ENCODE measurements at places on chromosomes 2 and 18.

GRCh38 chr2:128668946-128669345 lies 350.3 kb upstream of the HS6ST1 start:
- no peak for DNase-seq

GRCh38 chr18:38115201-38115600 lies 549.6 kb upstream of the CELF4 start:
- no peak for DNase-seq

DNA sequence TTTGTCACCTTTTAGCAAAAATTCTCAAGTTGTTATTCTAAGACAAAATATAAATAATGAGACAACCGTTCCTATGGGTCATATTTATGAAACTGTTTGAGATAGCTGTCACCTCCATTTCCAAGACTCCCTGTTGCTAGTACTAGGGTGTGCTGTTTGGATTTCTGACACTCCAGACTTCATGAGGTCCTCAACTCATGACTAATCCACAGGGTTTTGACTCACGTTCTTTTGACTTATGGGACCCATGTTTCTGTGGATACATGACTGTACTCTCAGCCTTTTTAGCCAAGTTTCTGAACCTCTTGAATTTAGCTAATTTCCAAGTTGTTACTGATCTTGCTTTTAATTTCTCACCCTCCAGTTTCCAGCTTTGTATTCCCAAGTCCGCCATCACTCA lies 178.7 kb upstream of the FAM98A start:
- DNase-seq = no peak

DNA sequence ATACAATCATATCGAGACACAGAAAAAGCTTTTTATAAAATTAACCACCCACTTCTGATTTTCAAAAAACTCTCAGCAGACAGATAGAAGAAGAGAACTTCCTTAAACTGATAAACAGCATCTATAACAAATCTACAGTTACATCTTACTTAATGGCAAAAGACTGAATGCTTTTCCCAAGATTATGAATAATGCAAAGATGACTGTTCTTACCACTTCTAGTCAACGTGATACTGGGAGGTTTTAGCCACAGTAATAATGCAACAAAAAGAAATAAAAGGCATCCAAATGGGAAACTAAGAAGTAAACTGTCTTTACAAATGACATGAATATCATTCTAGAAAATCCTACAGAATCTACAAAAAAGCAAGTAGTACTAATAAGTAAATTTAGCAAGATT lies 58.0 kb upstream of the TMEM247 start:
- DNase-seq = no peak

DNA sequence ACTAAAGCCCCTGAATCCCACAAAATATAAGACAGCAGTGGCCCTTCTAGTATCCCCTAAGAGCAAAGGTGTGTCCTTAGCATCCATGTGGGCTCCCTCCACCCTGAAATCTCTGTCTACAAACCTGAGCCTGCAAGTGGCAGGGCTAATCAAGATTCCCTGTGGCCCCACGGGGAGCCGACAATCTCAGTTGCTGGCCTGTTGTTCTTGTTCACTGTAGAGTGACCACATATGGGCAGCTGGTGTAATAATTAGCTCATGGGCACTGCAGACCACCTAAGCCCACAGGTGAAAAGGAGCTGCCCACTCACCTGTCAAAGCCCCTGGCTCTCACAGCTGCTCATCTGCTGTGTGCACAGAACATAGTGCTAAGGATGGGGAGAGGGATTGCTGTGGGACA lies 102.3 kb downstream of the MRO start:
- no peak for DNase-seq

- DNase-seq = no peak
Measured at GRCh38 chr2:219396863-219397457, 9.2 kb upstream of the DNPEP start.

DNA sequence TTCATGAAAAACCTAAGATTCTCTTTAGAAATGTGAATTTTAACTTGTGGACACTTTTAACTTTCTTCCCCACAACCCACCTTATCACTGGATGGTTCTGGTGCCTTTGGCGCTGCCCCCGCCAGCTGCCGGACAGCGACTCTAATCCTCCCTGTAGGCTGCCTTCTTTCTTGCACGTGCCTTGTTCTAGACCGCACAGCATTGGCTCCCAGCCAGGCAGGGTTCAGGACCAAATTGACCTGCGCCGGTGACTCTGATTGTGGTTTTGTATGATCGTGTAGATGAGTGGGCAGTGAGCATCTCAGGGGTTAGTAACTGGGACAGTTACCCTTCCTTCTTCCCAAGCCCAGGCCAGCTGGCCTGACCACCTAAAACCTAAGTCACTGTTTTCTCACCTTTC lies 106.8 kb downstream of the ASAP2 start:
- no peak for DNase-seq

DNA sequence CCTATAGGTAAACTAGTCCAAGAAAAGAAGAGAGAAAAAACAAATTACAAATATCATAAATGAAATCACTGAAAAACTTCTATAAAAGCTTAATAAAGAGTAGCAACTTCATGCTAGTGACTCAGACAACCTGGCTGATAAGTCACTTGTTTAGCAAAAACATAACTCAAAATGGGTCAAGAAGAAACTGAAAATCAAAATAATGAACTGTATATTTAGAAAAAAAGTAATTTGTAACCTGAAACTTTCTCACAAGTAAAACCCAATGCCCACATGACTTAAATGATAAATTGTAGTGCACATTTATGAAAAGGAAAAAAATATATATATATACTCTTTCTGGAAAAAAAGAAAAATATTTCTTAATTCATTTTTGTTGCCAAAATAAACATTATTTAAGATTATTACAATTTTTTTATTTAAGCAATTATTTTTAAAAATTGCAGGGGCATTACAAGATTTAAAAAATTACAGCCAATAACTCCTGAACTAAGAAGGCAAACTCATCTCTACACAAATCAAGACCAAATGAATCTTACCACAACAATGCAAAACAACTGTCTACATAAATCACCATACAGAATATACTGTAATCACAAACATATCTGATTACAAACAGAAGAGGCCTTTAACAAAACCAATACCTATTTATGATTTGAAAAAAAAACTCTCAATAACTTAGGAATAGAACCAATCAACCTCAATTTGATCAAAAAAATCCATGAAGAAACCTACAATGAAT lies 406.3 kb downstream of the CDH7 start:
- DNase-seq = no peak

GRCh38 chr2:191443446-191443845 lies 198.2 kb downstream of the MYO1B start:
- DNase-seq = no peak

- no peak for DNase-seq
Measured at GRCh38 chr18:75341897-75342296, 85.6 kb downstream of the SMIM21 start.

DNA sequence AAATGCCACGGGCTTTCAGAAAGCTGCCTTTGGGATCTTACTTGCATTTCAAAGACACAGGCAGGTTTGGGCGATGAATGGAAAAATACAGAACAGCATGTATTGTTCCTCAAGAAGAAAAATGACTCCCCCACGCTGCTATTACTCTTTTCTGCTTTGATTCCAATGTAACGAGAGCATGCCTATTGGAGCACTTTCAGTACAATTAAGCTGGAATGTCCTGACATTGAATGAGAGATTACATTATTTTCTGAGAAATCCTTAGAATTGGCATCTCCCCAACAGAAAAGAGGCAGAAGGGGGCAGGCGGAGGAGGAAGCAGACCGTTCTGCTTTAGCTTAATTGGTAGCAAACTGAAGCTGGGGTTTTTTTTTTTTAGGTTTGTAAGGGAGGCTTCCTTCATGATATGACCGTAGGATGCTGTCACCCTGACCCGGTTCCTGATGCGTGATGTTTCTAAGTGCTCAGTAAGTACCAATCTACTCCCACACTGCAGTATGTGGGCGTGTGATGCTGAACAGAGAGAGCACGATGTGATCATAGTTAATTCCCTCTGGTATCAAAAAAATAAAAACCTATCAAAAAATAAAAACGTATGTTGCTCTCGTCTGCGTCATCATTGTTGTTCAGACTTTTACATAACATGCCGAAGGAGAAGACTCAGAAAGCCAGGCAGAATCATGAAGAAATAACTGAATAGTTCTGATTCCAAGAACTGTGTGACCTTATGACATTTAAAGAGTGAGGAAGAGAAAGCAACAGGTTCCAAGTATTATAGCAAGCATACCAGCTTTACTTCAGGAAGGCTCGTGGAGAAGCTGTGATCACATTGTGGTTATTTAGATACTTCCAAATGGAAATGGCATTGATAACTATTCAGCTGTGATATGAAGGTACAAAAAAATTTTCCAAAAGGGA lies 40.5 kb downstream of the LONRF2 start:
- no peak for DNase-seq

DNA sequence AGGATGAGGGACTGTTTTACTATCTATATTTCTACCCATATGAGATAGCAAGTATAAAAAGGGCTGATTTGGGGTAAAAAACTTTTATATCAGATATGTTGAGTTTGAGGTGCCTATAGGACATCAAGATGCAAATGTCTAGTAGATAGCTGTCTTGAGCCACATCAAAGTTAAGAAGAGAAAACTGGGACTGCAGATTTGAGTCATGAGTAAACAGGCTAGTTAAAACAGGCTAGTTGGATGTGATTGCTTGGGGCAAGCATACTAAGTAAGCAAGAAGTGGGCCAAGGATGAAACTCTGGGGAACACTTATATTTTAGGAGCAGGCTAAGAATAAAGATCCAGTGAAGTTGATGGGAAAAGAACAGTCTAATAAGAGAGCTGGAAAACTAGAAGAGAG lies 2.8 kb upstream of the SCRN3 start:
- DNase-seq = no peak

GRCh38 chr2:207921606-207922005 lies 103.7 kb downstream of the PLEKHM3 start:
- DNase-seq = no peak

GRCh38 chr18:45926085-45926484 lies 41.0 kb downstream of the EPG5 start:
- no peak for DNase-seq

DNA sequence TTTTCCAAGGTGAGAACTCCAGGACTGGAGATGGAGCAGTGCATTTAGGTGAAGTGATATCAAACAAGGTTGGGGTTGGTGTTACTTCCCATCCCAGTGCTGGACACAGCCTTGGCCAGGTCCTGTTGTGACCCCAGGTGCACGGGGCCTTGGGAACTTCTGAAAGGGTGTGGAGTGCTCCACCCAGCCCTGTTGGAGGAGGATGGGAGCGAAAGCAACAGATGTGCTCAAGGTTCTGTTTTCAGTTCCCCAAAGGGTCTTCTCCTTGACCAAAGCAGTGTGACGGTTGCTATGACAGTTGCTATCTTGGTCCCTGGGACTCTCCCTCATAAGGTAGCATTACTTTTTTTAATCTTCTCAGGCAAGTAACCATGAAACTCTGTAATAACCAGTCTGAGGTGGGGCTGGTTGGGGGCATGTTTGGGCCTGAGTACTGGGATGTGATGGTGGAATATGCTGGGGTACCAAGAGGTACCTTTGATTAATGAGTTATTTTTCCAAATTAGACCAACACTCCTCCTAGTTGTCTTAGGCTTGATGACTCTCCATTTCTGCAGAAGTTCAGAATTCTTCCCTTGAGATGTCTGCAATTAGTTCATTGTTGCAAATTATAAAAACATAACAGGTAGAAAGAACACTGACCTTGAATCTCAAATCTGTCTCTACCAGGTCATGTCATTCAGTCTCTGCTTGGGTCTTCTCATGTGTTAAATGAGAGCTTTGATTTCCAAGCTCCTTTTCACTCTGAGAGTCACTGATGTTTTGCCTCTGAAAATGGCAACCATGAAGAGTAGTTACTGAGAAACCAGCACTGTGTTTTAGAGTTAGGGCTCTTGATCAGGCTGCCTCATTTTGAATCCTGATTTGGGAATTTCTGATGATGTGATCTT lies 154.5 kb downstream of the RPIA start:
- DNase-seq = no peak

DNA sequence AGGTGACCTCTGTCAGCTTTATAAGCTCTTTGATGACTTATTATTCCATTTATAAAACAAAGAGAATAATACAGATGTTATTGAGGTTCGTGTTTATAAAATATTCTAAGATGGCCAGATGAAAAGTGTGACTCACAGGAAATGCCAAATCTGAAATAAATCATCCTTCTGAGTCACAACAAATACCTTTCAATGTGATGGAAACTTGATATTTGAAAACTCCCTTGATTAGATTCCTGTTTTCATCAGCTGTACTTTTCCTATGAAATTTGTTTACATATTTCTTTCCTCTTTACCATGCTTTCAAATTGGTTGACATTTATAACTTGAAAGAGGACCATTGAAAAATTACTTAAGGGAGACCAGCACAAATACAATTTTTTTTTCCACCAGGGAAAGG lies 30.6 kb upstream of the PPP1R1C start:
- DNase-seq = no peak

DNA sequence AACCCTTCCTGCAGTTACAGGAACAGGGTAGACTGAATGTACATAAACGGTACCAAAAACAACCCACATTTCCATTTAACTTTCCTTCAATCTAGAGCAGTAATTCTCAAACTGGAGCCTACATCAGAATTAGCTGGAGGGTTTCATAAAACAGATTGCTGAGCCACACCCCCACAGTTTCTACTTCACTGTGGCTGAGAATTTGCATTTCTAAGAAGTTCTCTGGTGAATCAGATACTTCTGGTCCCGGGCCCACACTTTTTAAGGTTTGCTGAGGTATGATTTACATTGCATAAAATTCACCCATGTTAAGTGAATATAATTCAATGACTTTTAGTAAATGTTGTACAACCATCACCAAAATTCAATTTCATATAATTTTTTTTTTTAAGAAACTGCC lies 113.7 kb downstream of the SRBD1 start:
- no peak for DNase-seq

GRCh38 chr2:25367296-25367695 lies 25.6 kb upstream of the DNMT3A start:
- DNase-seq = no peak

GRCh38 chr2:182598626-182599025 lies 117.4 kb upstream of the DNAJC10 start:
- no peak for DNase-seq

DNA sequence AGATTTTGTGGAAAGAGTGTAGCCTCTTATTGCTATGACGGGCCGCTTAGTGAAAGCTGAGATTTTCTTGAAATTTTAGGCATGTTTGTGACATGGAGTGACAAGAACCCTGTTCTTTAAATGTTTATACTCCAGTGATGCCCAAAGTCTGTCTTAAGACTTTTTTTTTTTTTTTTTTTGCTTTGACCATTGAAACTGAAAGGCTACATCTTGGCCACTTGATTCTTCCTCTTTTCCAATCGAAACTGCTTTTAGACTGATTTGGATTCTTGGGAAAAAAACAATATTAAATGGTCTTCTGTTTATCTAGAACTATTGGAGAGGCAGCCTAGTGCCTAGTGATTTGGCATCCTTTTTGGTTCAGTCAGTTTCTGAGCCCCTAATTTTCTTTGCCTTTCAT lies 2.4 kb upstream of the SLC8A1 start:
- DNase-seq = no peak
